ENCODE measurements at places on chromosomes 1 and 21. TPM values are rescaled to one million over a fixed set of nuclear protein-coding genes. Genes with fewer than 3 reads are reported as not detected.

GRCh38 chr1:65063025-65063424 is 85.0 kb upstream of the AK4 start:
- DNase-seq, result no peak

GRCh38 chr1:101520302-101520701 is 283.5 kb downstream of the S1PR1 start:
- peak; percentile 14 for DNase-seq

GRCh38 chr21:45204395-45204794 is 83.3 kb downstream of the POFUT2 start:
- DNase-seq, result no peak

TINAGL1 gene
- total RNA-seq, result 101 TPM

DNA sequence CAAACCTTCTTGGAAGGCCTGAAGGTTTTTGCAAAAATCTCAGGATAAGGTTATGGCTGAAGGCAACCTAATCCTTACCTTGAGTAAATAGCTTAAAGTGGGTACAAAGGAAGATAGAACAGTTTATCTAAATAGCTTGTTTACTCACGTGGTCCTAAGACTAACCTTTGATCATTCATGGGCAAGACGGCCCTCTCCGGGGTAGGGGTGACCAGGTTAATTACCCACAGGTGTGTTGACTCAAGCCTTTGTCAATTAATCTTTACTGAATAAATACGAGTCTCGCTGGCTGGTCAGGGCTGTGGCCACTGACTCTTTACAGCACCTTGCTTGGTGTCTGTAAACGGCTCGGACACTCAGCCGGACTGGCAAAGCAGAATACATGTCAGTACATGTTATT is 10.8 kb downstream of the AADACL4 start:
- peak; percentile 91 for DNase-seq

NIBAN1 gene
- total RNA-seq, result 14.3 TPM

DNA sequence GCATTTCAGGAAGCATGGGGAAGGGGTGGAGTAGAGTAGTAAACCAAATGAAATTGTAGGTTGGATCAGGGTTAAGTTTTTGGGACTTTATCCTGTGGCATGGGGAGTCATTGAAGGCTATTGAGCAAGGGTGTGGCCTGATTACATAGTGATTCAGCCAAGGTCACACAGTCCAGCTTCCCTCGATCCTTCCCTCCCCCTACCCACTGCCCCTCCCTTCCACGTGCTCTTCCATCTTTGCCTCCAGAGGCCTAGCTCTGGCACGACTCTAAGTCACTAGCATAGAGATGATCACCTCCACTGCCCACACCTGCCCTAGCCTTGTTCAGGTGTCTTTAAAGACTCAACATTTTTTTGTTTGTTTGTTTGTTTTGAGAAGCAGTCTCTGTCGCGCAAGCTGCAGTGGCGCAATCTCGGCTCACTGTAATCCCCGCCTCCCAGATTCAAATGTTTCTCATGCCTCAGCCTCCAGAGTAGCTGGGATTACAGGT is 37.2 kb upstream of the SLC9A1 start:
- DNase-seq, result peak; percentile 11

KCNH1 gene
- total RNA-seq, result 0.16 TPM

GRCh38 chr1:28631713-28632112 is 11.2 kb downstream of the TAF12 start:
- no peak for DNase-seq

GRCh38 chr1:156384658-156385057 is 15.6 kb downstream of the RHBG start:
- DNase-seq, result no peak

Measured in Caco-2 (cell line).